MM.1S (cell line): ENCODE measurements at places on chromosomes 2 and 18.

GRCh38 chr2:220833446-220833845, 738.7 kb downstream of the EPHA4 start:
- DNase-seq: no peak

- DNase-seq: no peak
These were observed 621.2 kb downstream of the MBD2 start for GRCh38 chr18:53603276-53603675.

DNA sequence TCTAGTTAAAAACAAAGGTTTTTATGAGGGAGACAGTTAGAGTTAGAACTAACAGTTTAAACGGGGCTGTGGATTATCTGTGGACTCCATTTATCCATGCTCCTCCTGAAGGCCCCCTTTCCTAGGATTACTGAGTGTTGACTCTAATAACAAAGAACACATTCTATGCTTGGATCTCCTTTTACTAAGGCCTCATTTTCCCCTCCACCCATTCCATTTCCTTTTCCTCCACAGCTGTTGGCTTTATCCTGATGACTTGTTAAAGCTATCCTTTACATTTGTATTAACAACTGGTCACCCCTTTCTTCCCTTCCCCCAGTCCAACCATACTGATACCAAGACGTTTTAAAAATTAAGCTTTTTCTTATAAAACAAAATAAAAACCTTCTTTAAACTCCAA, 220.6 kb downstream of the SRBD1 start:
- no peak for DNase-seq

DNA sequence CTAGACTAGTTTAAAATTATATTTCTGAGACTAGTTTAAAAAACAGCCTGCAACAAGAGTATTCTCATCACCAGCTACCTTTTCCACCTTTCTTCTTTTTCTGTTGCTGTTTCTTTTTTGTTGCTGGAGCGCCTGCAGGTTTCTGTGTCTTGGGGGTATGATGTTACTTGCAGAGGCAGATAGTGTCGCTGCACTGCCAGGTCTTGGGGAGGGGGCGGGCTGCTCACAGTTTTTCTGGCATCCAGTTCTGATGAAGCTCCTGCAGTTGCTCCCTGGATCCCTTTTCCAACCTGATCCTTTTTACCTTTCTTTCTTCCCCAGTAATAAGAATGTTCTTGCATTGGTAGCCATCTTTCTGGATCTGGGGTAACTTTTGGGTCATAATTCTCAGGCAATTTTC, 8.0 kb upstream of the C18orf32 start:
- DNase-seq: no peak

GRCh38 chr2:3972377-3972776, 269.0 kb downstream of the DCDC2C start:
- DNase-seq: no peak

DNA sequence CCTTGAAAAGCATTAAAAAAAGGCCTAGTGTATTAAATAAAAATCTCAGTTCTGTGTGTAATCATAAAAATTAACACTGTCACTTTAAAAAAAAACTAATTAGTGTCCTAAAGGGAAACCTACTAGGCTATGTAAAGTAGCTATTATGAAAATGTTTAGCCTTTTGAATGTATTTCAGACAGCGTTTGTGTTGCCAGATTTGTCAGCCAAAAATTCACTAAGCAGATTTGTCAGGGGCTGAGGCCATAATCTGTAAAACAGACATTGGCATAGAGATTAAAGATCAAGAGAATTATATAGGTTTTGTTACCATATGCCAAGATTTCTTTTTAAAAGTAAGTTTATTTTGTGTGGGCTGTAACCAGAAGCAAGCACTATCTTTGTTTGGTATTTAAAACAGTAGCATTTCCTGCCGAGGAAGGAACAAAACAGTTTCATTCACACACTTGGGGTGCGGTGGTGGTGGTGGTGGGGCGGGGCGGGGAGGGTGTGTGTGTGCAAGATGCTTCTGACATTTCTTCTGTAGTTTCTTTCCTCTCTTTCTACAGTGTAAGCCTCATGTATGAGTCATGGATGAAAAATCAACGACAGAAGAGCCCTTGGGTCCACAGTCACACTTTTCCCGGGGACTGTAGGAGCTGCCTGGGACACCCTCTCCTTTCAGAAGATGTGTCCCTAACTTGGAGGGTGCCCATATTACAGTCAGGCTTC, 328.5 kb upstream of the FANCL start:
- no peak for DNase-seq

GRCh38 chr2:199136681-199137080, 321.1 kb downstream of the SATB2 start:
- no peak for DNase-seq

- no peak for DNase-seq
These were observed 147.0 kb upstream of the OSR1 start for GRCh38 chr2:19505199-19506136.
